ENCODE measurements at places on chromosomes 3 and 15. TPM values are rescaled to one million over a fixed set of nuclear protein-coding genes. Genes with fewer than 3 reads are reported as not detected.
A peak's percentile ranks its signal among the peaks of the same experiment; 100 is the strongest.

The CYFIP1 gene
- 83.2 TPM for polyA plus RNA-seq

The C15orf62 gene
- polyA plus RNA-seq, result not detected

The FMN1 gene
- polyA plus RNA-seq, result 7.5 TPM

The HHLA2 gene
- 0.02 TPM for polyA plus RNA-seq

DNA sequence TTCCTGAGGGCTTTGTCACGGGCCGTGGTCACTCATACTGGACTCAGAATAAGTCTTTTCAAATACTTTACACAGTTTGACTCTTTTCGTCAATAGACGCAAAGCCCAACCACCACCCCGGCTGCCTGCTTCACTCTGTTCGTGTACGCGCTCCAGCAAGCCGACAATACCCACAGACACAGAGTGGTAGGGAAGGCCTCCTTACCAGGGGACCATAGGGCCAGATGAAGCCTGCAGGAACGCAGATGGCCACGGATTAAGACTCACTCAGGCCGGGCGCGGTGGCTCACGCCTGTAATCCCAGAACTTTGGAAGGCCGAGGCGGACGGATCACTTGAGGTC, 29.7 kb downstream of the EFCAB12 start:
- peak; percentile 37 for DNase-seq

- DNase-seq, result no peak
These were observed 515.6 kb upstream of the SGO1 start for GRCh38 chr3:20701641-20702040.

Data from fibroblast of lung (primary cell).